ENCODE measurements at places on chromosomes 3 and 15.

GRCh38 chr15:62112616-62113593 is 46.1 kb downstream of the C2CD4A start:
- no peak for DNase-seq

DNA sequence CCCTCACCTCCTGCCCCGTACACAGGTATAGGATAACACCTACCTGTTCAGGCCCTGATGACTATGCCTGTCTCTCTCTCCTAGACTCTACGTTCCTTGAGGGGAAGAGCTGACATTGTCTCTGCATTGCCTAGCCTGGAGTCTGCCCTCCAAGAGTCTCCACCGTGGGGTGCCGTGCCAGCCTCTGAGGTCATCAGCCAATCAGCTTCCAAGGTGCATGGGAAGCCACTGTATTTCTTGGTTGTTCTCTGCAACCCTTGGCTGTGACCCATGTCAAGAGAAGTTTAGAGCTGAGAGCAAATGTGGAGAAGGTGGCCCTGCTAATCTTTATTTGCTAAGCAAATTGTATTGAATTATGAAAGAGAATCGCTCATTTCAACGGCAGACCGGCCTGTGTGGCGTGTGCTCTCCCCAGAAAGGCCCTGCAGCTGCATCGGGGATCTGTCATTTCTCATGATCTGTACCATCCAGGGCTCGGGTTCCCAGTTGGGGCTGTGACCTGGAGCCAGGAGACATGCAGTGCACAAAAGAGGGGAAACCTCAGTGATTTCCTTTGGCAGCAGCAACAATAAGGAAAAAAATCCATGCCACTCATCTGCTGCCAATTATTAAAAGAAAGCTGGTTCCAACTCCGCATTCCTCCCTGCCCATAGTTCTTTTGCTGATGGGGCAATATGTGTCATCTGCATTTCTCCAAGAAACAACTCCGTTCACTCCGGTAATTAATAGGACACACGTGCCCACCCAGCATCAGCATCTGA is 182.2 kb downstream of the MEGF11 start:
- DNase-seq = no peak

GRCh38 chr3:169772305-169772896 is 795 bp upstream of the MYNN start:
- DNase-seq = peak; percentile 68

DNA sequence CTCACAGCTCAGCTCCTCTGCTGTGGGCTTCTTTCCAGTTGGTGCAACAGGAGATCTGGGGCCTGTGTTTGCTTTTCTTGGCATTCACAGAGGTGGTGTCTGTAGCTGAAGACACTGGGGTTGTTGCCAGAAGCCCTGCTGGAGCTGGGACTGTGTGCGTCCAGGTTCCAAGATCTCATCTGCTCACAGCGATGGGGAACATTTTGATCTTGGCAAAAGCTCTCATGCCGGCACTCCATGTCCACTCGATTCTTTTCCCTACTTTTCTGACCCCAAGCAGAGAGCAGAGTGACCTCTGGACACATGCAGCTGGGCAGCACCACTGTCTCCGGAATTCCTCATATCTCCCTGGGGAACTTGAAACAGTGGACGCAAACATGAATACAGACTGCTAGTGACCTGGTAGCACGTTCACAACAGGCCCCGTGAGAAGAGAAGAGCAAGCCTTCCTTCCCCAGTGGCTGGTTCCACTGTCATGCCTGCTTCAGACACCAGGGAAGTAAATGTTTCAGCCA is 36.1 kb upstream of the MECOM start:
- no peak for DNase-seq

DNA sequence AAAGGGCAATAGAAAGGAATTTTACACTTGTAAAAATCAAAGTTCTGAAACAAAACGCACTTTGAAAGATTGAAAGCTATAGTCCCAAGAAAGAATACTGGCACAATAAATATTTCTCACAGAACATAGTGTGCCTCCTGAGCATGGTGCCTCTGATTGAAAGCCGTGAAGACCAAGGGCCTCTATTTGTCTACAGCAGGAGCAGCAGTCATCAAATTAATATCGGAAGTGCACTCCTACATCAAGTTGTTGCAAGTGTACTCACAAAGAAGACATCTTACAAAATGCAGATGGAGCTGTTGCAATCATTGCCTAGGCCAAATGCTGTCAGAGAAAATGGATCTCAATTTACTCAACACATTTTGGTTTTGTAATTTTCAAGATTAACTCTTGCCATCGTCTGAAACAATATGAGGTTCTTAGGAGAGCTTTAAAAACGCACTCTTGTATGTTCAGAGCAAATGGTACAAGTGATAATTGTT is 9.2 kb upstream of the WDR49 start:
- DNase-seq = no peak

DNA sequence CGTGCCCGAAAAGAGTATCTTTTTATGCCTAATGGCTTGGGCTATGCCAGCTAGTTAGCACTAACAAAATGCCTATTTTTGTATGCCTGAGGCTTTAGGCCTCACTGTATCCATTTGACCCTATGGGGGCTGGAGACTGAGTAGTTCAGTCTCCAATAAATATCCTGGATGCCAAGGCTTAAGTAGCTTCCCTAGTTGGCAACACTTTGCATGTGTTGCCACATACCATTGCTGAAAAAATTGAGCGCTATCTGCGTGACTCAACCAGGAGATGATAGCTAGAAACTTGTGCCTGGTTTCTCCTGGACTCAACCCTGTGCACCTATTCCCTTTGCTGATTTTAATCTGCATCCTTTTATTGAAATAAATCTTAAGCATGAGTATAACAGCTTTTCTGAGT is 58.4 kb upstream of the ATP2C1 start:
- no peak for DNase-seq

- DNase-seq = no peak
Observed at GRCh38 chr15:98648654-98649471, 524 bp downstream of the IGF1R start.

- DNase-seq = no peak
Observed at GRCh38 chr15:60729850-60730458, 251.0 kb upstream of the ICE2 start.

- no peak for DNase-seq
Observed at GRCh38 chr3:13580256-13581023, 31.5 kb downstream of the FBLN2 start.

DNA sequence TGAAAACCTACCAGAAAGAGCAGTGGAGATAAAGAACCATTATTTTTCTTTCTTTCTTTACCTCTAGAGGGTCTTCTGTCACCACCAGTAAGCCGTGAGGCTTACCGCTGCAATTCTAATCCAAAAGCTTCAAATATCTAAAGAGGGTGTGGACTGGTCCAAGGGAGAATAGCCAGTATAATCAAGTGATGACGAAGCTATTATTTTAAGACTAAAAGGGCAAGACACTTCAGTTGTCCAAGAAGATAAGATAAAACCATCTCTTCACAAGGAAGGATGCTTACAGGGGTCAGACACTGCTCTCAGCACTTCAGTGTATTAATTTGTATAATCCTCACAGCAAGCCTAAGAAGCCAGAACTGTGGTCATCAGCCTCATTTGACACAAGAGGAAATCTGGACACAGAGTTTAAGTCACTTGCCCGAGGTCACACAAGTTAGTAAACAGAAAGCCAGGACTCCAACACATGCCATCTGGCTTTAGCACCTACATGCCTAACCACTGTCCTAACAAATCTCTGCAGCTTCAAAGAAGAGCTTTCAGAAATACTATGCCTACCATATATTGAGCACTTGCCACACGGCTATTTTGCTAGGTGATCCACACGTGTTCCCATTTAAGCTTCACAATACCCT is 14.6 kb downstream of the HDC start:
- no peak for DNase-seq

- DNase-seq = no peak
Observed at GRCh38 chr15:89714775-89715174, 24.2 kb downstream of the WDR93 start.

GRCh38 chr3:12409684-12410596 is 74.3 kb upstream of the TSEN2 start:
- DNase-seq = no peak

DNA sequence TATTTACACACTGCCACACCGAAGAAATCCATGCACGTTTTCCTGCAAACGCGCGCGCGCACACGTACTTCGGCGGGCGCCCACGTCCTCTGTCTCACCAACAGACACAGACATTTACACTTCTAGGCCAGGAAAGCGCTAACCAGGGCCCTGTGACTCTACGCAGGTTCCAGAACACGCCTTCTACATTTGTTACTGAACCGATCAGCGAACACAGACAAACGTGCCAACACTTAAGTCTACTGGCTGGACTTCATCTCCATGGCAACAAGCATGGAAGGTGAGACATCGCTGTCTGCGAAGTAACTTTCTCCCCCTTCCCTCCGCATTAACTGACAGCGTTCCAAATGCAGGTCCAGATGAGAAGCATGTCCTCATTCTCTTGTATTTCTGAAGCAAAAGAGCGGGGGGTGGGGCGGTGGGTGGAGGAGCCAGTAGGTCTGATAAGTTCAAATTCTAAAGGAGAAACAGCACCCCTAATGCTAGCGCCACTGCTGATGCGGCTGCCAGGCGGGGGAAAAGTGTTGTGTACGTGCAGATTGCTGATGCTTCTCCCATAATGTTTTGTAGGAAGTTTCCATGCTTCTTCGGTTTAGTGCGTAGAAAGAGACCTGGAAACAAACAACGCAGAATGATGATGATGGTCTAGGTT is at the start of gene CTXN2:
Gene CTXN2 (plus strand): TSS at position 92 of the 652 bp plus-strand sequence. CDS start 9,636 bp downstream, outside the sequence.
- no peak for DNase-seq

DNA sequence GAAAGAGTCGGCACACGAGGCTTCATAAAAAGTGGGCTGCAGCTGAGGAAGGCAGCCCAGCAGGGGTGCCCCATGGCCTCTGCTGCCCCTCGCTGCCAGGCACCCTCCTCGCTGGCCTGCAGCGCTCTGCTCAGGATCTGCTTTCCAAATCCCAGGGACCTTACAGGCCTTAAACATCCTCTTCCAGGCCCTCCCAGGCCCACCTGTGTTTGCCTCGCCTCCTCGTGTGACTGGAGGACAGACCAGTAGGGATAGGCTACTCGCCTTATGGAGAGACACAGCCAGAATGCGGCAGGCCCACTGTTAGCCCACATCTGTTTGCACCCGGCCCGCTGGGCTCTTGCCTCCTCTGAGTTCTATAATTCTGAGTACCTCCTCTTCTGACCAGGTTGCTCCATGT is 124.5 kb upstream of the PLXNA1 start:
- no peak for DNase-seq

DNA sequence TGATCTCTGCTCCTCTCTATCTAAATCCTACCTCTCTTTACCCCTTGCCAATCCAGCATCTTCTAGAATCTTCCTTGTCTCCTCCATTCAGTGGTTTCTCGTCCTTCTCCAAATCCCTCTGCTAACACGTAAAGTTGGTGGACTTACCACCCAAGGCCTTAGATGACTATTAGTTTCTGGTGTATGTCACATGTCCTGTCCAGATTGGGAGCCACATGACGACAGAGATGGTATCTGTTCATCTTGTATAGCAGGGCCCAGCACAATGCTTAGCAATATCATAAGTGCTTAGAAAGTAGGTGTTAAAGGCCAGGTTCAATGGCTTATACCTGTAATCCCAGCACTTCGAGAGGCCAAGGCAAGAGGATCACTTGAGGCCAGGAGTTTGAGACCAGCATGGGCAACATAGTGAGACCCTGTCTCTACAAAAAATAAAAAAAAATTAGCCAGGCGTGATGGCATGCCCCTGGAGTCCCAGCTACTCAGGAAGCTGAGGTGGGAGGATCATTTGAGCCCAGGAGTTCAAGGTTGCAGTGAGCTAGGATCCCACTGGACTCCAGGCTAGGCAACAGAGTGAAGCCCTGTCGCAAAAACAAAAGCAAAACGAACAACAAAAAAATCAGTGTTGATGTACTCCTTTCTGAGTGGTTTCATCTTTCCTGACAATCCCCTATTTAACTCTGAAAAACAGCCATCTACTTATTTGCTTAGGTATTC is 81.8 kb downstream of the HMG20A start:
- no peak for DNase-seq

DNA sequence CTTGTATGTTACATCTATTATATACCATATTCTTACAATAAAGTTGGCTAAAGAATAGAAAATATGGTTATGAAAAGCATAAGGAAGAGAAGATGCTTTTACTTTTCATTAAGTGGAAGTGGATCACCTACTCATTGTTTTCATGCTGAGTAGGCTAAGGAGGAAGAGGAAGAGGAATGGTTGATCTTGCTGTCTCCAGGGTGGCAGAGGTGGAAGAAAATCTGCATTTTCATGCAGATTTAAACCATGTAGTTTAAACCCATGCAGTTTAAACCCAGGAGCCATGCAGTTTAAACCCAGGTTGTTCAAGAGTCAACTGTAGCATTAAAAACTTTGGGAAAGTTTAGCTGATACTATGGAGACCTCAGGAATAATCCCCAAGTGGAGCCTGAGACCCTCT is 214.8 kb upstream of the NAALADL2 start:
- DNase-seq = no peak

GRCh38 chr3:53597136-53597915 is 102.9 kb downstream of the CACNA1D start:
- no peak for DNase-seq

All from effector CD8-positive, alpha-beta T cell (primary cell).